Activated naive CD4-positive, alpha-beta T cell treated with anti-CD3 and anti-CD28 coated beads, Interleukin-2, amount 50 U/mL, for 72 hours (primary cell): ENCODE measurements at places on chromosomes 2 and 18.

DNA sequence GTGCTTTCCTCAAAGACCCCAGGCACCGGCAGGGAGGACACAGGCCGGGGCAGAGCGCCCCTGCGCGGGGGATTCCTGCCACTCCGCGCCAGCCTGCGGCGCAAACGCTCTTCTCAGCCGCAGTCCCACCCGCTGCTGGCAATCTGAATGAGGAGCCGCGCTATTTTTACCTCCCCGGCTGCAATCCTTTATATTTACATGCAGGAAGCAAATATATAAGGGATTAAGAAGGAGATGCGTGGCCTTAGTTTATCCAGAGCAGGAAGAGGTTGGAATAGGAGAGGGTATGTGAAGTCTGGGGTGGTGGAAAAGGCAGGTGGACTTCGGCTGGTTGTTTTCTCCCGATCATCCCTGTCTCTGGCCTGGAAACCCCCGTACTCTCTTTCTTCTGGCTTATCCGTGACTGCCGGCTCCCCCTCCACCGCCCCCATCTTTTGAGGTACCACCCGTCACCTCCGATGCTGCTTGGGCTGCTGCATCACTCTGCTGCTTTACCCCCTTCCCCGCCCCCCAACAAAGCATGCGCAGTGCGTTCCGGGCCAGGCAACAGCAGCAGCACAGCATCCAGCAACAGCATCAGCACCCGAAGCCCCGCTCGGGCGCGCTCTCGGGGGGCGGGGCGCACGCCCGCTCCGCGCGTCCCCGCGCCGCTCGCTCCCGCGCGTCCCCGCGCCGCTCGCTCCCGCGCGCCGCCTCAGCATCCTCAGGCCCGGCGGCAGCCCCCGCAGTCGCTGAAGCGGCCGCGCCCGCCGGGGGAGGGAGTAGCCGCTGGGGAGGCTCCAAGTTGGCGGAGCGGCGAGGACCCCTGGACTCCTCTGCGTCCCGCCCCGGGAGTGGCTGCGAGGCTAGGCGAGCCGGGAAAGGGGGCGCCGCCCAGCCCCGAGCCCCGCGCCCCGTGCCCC is at the start of gene ADAM23:
ADAM23 (plus strand) TSS at position 700 of the 902 bp plus-strand sequence. CDS start 335 bp downstream, outside the sequence.
- peak; percentile 40 for DNase-seq

DNA sequence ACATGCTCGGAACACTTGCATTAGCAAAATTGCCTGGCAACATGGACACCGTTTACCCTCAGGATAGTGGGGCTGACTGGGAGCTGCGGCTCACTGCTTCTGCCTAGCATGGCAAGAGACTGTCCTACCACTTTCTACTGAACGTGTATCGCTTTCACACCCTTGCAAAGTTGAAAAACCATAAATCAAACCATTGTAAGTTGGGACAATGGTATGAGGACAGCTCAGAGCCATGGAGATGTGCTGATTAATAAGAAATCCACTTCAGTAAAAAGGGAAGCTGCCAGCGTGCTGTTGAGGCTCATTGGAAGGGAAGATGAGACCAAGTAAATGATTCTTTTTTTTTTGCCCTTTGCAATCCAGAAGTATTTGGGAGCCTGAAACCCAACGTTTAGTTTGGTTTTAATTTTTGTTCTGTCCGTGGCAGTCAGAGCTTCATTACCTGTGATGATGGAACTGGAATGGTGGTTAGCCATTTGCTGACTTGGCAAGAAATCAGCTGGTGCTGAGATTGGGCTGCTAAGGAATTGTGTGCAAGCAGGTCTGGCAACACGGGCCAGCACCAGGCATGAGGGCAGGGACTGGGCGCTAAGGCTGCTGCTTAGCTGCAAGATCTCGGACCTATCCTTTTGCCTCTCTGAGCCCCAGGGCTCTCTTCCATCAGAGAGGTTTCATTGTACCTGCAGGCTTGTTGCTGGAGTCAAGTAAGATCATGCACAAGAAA is 75.5 kb upstream of the HS6ST1 start:
- no peak for DNase-seq

DNA sequence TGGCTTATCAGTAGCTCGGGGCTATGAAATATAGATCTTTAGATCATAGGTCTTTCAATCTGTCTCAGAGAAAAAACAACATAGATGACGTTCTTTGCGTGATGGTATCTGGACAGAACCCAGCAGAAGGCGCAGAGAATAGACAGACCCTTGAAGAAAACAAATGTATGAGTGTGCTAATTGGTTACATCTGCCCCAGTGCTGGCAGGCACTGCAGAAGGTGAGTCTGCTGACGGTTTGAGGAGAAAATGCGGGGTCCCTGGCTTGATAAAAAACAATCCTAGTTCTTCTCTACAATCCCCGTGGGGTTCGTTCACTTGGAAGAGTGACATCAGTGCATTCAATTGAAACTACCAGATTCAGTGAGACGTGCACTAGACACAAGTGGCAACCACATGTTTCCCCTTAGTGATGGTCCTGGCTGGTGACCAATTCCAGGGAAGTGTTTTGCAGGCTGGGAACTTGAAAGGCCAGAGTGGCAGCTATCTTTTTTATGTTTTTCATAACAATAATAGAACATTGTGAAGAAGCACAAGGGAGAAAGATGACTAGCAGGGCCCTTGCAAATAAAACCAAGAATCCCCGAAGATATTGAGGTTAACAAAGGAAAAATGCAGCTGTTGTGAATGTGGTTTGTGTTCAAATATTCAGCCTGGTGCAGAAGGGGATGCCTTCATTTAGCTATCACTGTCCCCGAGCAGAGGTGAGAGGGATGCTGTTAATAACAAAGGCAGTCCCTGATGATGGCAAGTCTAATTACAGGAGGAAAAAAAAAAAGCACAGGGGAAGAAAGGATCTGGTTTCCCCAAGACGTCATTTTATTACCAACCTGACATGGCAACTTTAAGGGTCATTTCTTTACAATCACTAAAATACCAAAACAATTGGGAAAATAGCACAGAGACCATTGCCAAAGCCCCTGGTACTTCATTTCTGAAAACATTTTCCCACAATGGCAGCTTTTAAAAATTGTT is 337.6 kb upstream of the FIGN start:
- DNase-seq, result no peak

DNA sequence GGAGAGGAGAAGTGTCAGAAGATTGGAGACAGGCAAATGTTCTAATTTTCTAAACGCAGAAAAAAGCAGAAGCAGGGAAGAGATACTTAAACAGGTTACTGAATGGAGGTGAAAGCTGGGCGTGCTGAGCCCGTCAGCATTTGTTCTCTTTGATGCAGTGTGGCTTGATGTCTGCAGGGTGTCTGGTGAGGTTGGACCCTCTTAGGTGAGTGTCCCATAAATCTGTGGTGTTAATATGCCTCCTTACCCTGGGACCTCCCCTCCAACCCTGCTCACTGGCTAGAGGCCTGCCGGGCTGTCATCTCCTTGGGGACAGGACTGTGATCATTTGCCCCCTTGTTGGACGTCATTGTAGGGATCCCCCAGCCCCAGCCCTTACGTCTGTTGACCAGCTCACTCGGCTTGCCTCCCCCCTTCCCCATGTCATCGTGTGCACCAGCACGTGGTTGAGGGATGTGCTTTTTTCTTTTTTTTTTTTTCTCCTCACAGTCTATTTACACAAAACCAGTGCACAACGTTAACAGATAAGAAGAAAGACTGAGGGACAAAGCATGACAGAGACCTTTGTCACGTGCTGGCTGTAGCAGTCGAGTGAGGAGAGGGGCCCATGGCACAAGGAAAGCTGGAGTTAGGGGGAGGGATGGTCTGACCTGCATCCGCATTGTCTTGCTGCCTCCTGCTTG is 56.4 kb downstream of the NCK2 start:
- no peak for DNase-seq

DNA sequence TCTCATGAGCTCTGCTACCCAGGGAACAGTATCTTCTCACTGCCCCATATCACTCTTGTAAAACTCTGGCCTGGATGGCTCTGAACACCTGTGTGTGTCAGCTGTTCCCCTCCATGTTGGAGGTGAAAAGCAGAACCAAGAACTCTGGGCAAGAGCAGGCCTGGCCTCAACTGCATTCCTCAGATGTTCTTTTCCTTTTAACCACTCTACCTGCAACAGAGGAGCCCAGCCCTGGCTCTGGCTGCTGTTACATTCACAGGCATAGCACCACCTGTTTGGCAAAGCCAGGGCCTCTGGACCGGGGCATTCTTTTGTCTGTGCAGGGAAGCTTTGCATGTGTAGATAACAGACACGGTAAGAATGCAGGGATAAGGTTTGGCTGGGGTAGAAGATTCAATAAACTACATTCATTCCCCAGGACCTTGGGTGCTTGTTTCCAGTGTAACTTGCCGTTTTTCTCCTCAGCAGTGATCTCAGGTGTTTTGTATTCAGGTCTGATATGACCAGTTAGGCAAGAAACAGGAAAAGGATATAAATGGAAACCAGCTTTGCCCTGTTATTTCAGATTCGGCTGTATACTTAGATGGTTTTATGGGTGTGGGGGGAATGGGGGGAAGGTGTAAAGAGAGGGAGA is 95.1 kb downstream of the SPTBN1 start:
- no peak for DNase-seq

DNA sequence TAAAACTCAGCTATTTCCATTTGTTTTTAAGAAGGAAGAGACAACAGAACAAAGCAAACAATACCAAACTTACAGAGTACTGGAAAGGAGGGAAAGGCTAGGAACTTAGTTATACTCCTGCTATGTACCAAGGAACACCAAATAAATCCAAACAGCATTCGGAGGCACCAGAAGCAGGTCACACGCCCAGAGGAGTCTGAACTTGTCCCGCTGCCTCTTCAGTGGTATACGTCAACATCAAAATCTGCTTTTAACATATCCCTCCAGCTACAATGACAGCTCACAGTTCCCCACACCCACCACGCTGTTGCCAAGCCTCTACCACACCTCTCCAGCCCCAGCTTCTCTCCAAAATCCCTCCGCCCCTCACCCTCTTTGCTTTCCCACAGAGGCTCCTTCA is 17.3 kb downstream of the C2orf76 start:
- DNase-seq, result no peak

GRCh38 chr2:195820373-195820772 is 163.3 kb downstream of the SLC39A10 start:
- no peak for DNase-seq

- DNase-seq, result no peak
Observed at GRCh38 chr2:1049691-1050090, 99.0 kb downstream of the SNTG2 start.

GRCh38 chr2:74045454-74045853 is 60.7 kb downstream of the TET3 start:
- no peak for DNase-seq

DNA sequence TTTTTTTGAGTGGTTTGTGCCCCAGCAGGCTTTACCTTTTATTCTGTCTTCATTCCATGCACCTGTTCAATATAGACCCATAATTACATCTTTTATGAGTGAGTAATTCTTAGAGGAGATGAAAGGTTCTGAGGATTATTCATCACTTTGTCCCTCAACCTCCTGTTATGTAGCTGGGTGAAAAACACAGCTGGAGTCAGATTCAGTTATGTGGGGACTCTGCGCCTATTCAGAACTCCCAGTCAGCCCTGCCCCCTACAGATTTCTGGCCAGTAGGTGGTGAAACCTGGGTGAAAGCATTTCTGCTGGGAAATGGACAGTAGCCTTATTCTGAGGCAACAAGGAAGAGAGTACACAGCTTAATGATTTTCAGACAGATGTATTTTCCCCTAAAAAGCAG is 107.8 kb downstream of the MGAT5 start:
- no peak for DNase-seq

DNA sequence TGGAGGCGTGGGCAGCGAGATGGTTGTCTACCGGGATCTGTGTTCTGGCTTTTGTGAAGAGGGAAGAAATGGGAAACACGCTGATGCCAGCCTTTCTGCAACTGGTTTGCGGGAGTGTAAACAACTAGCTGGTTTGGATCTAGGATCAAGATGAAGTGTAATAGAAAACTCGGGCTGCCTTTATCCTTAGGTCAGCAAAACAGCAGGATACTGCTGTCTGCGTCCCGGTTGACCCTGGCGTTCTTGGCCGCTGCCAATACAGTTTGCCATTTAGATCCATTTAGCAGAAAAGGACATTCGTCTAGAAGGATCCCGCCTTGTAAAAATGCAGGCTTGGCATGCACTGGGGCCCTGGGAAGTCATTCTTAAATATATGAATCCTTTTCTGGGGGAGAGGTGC is 42.0 kb downstream of the RAB31 start:
- no peak for DNase-seq

DNA sequence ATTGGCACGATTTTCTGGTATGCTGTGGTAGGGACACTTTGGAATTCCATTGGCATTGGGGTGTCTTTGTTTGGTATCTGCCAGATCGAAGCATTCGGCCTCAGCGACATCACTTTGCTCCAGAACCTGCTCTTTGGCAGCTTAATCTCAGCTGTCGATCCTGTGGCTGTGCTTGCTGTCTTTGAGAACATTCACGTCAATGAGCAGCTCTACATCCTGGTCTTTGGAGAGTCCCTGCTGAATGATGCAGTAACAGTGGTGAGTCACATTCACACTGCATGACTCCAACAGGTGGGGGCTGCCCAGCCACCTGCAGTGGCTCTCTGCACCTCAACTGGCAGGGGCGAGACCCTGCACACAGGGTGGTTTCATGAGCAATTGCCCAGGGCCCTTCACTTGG is 38.4 kb downstream of the SLC9A2 start:
- DNase-seq, result peak; percentile 59

DNA sequence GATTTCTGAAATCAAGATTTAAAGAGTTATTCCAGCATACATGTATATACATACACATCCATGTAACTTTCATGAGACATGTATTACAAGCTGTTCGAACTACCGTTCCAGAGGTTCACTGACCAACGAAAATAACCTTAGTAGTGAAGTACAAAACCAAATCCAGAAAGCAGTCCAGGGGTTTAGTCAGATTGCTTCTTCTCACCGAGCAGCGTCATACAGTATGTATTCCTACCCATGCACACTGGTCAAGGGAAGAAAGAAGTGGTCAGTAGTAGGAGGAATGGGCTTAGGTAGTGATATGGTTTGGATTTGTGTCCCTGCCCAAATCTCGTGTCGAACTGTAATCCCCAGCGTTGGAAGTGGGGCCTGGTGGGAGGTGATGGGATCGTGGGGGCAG is 45.3 kb downstream of the E2F6 start:
- DNase-seq, result no peak

DNA sequence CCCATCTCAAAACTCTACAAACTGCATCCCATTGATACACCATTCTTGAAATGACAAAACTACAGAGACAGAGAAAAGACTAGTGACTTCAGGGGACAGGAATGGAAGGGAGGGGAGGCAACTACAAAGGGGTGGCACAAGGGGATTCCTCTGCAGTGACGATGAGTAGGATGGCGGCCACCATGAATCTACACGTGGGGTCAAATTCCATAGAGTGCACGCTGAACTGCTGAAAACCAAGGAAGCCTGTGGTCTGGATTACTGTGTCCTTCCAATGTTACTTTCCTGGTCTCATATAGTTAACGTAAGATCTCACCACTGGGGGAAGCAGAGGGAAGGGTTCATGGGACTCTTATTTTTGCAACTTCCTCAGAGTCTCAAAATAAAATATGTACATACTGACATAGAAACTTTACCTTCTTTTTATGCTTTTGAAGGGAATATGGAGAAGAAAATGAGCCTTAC is 23.6 kb downstream of the COX7A2L start:
- DNase-seq, result no peak

DNA sequence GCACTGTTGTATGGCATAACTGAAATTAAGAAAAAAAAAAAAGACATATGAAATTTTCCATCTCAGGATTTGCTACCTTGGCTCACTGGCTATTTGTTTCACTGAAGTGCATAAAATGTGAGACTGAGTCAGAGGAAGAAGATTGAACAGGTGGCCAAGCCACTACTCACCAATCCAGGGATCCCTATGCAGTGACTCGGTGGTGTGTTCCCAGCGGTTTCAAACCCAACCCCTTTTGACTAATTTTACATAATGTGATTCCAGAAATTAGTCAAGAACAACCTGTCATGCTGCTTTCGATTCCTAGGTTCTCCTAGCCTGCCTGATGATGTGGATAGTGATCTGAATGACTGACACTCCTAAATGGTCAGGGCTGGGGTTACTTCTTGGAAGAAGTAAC is 77.3 kb downstream of the KLHL14 start:
- no peak for DNase-seq
